Tibial artery (tissue), 4 donors: ENCODE measurements at places on chromosomes 1 and 21.

- DNase-seq = no peak
Measured at GRCh38 chr1:41622402-41622801, 137.9 kb upstream of the EDN2 start.

DNA sequence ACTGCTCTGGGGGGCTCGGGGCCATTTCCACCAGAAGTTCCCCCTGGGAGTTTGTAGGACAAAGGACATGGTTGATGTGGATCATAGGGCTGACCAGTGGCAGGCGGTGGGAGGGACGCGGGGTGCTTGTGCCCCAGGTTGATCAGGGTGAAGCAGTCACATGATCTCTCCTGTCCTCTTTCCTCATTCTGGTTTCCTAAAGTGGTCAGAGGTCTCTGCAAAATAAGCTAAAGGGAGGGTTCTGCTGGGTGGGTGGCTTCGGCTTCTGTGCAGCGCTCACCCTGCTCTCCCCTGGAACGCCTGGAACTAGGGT lies 9.2 kb downstream of the PDXK start:
- DNase-seq = no peak

DNA sequence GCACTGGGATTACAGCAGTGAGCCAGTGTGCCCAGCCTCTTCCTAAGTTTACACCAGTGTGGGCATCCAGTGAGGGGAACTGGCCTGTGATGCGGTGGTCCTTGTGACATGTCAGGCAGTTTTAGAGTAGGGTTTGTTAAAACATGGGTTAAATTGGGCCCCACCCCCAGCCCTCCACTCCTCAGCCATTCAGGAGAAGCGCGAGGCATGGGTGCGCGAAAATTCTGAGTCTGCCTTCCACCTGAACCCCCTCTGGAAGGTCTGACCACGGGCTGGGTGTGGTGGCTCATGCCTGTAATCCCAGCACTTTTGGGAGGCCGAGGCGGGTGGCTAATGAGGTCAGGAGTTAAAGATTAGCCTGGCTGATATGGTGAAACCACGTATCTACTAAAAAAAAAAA lies 51.7 kb downstream of the SKI start:
- no peak for DNase-seq

DNA sequence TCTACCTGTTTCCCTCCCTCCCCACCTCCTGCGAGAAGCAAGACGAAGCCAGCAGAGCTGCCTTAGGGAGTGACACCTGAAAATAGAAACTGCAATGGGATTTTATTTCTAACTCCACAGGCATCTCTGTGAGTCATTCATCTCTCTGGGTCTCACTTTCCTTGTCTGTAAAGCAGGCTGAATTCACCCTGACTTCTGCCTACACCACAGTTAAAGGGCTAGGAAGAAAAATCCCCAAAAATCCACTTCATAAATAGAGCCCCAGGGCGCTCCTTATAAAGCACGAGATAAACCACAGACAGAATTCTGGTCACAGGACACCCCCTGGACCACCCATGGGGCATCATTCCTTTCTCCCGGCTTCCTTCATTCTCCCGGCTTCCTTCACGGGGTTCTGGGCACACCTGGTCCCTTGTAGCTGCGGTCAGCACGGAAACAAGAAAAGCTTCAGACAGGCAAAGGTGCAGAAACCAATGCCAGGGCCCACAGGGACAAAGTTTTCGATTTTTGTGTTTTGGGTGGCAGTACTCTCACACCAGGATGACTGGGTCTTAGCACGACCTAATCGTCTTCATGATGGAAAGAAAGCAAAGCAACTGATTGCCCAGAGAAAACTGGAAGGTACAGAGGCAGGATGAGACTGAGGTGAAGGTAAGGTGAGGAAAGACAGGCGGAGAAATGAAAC lies 2.8 kb upstream of the H6PD start:
- no peak for DNase-seq
